ENCODE measurements at places on chromosomes 5 and 9. TPM values are rescaled to one million over a fixed set of nuclear protein-coding genes. Genes with fewer than 3 reads are reported as not detected.

The CDKN2B gene
- 2.3 TPM for total RNA-seq

The STARD4 gene
- 87.8 TPM for total RNA-seq

- no peak for DNase-seq
Observed at GRCh38 chr5:8209500-8209899, 340.6 kb downstream of the MTRR start.

DNA sequence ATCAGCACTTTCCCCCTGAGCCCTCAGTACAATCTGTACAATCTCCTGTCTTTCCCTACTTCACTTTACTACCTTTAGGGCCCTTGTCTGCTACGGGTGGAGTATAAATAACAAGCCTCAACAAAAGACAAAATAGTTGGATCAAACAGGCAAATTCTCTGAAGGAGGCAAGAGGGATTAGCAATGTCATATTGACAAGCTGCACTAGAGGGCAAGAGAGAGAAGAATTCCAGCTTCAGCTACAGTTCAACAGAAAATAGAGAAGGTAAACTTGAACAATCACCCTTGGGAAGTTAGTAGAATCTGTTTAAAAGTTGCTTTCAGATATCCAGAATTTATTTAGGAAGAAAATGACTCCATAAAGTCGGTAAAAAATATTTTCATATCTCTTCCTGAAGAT is 68.4 kb upstream of the IZUMO3 start:
- DNase-seq: no peak

DNA sequence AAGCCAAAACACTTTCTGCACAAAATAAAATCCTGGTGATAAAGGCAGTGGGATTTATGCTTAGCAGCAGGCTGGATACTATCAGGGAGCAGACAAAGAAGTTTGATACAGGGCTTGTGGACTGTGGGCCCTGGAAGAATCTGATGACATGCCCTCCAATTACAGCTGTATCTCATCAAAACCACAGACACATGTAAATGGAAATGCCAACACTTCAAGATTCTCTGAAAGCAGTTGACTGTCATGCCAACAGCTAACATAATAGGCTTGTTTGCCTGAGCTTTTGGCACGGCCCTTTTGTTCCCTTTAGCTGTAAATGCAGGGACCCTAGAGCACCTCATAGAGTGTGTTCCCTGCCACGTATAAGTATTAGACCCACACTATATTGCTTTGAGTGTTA is 114.4 kb downstream of the STK32A start:
- DNase-seq: no peak

DNA sequence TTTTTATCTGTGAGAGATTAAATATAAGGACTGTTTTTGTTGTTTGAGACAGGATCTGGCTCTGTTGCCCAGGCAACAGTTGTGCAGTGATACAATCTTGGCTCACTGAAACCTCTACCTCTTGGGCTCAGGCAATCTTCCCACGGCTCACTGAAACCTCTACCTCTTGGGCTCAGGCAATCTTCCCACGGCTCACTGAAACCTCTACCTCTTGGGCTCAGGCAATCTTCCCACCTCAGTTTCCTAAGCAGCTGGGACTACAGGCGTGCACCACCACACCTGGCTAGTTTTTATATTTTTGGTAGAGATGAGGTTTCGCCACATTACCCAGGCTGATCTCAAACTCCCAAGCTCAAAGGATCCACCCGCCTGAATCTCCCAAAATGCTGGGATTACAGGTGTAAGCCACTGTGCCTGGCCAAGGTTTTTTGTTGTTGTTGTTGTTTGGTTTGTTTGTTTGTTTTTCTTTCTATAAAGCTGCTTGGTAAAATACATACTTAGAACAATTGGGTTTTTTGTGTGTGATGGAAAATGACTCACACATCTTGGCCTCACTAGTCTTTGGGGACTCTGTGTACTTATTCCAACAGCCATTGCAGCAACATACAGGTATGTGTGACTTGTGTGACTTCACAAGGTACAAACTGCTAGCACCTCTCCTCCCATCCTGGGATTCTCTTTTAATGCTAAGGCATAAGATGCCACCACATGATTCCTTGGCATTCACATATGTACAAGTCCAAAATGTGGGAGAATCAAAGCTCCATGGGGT is 36.5 kb upstream of the RASA1 start:
- no peak for DNase-seq

DNA sequence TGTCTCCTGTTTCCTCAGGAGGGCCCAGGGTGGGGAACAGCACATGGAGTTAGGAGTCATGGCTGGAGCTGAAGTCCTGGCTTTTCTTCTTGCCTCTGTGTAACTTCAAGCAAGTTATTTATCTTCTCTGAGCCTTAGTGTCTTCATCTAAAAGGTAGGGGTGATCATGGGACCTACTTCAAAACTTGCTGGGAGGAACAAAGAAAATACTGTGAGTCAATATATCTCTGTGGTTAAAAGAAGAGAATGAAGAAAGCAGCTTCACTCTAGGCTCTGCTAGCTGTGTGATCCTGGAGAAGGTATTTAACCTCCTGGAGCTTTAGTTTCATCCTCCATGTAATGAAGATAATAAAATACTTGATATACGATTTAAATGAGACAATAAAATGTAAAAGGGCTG is 26.5 kb downstream of the AFAP1L1 start:
- no peak for DNase-seq

- no peak for DNase-seq
Observed at GRCh38 chr5:172542651-172543131, 88.4 kb upstream of the SH3PXD2B start.

DNA sequence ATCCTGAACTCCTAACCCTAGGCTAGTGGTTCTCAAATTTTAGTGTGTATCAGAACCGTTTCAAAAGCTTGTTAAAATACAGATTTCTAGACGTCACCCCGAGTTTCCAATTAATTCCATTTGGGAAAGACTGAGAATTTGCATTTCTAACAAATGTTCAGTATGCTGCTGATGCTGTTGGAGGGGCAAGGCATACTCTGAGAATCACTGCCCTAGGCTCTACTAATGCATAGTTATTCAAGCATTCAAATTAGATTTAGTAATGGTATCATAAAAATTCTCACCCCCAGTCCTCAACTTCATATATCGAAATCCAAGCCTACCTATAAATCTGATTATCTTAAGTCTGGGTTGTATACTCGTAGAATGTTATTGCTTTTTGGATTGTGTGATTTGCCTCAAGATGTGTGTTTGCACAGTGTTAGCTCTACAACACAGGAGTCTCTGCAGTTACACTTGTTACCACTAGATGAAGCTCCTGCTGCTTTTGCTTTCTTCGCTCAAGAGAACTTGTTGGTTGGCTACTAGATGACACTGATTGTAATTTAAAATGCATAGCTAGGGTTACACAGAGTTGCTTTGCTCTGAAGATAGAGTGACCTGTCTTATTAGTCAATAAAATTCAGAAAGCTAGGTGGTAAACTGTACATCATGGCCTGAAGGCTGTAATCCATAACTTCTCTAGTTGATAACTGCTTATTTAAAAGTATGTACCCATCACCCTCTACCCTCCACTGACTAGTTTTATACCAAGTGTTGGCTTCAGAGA is 7.5 kb upstream of the ERAP2 start:
- DNase-seq: peak; percentile 70

GRCh38 chr5:124614105-124614504 is 132.3 kb downstream of the ZNF608 start:
- DNase-seq: no peak
